Hematopoietic multipotent progenitor cell treated with erythropoietin and hydrocortisone succinate and interleukin-3 and kit ligand, for 8 days (in vitro differentiated cells): ENCODE measurements at places on chromosomes 1 and 21.

DNA sequence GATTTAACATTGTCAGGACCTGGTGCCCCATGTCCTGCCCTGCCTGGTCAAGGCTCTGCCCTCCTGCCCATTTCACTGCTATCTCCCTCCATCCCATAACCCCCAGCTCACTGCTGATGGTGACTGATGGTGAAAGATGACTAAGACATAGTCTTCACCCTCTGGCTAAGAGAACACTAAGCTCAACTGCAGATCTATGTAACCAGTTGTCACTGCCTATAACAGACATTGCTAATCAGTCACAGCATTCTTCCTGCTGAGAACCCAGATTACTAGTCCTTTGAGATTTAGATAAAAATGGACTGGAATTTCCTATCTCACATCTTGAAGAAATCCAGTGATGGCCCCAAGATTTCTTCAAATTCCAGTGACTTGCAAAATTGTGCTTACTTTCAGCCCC lies 8.0 kb upstream of the ZNF362 start:
- DNase-seq: no peak

DNA sequence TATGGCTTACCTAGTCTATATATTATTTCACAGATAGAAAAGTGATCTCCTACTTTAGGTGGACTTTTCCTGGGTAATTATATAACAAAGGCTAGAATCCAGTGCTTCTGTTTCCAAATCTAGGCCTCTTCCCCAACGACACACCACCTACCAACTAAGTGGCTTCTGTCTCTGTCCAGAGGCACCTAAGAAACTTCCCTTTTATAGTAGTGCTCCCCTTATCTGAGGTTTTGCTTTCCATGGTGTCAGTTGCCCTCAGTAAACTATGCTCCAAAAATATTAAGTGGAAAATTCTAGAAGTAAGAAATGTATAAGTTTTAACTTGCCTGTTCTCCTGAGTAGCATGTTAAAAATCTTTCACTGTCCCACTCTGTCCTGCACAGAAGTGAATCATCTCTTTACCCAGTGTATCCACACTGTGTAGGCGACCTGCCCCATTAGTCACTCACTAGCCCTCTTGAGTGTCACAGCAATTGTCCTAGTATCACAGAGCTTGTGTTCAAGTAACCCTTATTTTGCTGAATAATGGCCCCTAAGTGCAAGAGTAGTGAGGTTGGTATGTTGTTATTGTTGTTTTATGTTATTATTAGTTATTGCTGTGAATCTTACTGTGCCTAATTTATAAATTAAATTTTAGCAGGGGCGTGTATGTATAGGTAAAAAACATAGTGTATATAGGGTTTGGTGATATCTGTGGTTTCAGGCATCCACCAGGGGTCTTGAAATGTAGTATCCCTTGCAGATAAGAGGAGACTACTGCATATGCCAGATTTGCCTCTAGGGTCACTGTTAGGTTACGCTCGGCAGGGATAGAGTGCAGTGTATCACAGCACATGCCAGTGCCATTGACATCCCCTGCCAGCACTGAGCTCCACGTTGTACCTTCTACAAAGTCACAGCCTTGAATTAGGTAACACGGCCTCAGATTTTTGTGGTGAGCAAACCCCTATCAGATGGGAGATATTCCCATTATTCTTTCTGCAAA lies 14.7 kb upstream of the CD53 start:
- no peak for DNase-seq

- DNase-seq: no peak
These were observed 87.6 kb downstream of the PDE9A start for GRCh38 chr21:42741066-42741465.

GRCh38 chr1:12386130-12386529 lies 156.3 kb downstream of the VPS13D start:
- no peak for DNase-seq

GRCh38 chr1:111236806-111237205 lies 9.3 kb downstream of the CHI3L2 start:
- no peak for DNase-seq
